ENCODE measurements at places on chromosomes 1 and 21.

DNA sequence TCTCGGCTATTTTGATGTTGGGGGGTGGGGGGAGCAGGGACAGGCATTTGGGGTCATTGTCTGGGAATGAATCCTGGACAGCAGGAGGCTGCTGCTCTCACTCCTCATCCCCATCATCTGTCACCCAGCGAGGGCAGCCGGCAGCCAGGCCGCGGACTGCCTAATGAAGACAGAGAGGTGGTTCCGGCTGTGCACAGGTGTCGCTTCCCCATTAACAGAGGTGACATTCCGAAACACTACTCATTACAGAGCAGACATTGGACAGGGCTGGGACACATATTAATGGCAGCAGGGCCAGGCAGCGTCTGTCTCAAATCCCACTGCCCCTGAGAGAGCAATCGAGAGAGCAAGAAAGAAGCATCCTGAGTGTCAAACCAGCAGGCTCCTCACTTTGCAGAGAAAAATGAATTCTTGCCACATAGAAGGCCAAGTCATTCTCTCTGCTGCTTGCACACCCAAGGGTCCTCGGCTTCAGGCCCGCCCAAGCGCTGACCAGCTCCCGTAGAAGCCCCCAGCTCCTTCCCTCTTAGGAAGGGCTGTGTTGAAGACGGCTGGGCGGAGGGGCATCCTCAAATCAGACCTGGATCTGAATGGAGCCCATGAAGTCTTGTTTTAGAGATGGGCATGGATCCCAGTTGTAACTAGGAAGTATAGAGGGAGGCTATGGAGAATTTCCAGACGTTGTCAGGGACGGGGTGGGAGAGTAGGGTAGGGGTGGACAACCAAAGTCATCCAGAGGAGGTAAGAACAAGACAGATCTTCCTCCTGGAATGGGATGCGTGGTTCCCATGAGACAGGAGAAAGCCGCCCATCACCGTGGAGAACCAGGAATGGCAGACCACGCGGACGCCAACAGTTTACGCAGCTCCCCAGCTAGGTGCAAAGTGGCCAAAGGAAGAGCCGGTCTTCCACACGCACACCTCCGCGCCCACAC, 8.2 kb upstream of the LEMD1 start:
- no peak for DNase-seq

DNA sequence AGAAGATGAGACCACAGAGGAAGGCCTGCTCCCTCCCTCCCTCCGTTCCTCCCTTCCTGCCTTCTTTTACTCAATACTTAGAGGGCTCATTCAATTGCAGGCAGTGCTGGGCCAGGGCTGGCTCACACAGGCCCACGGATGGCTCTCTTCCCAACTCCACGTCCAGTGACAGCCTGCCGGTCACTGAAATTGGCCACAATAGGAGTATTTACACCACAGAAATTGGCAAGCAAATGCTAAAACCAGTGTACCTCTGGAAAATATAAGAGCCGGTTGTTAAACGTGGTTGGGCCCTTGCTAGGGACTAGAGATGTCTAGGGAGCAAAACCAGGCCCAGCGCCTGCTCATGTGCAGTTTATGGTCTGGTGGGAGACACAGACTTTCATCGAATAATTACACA, 72.4 kb upstream of the TMEM51 start:
- DNase-seq = no peak

- DNase-seq = no peak
Measured at GRCh38 chr1:61403679-61404596, 321.0 kb downstream of the TM2D1 start.

DNA sequence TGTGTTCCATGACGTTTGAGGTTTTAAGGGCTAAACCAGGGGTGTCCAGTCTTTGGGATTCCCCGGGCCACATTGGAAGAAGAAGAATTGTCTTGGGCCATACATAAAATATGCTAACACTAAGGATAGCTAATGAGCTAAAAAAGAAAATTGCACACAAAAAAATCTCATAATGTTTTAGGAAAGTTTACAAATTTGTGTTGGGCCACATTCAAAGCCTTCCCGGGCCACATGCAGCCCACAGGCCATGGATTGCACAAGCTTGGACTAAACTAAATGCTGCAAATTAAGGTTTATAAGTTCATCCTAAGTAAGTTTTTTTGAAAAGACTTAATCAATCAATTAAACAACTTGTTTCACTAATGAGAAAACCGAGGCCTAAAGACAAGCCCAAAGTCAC, 21.9 kb downstream of the NIBAN1 start:
- no peak for DNase-seq

DNA sequence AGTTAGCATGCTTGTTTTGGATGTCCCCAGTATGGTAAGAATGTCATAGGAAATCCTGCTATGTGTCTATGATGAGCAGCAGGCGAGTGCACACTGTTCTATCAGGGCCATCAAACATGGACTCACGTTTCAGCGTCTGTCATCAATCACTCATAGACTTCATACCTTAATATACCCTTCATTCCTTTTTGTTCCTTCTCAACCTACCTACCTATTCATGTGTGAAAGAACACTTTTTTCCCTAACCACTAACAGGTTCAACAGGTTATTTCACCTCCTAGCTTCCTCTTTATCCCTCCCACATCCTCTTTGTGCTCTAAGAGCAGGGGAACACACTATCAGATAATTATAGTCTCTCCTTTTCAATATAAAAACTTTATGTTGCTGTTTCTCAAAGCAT, 300.6 kb downstream of the TM2D1 start:
- no peak for DNase-seq

DNA sequence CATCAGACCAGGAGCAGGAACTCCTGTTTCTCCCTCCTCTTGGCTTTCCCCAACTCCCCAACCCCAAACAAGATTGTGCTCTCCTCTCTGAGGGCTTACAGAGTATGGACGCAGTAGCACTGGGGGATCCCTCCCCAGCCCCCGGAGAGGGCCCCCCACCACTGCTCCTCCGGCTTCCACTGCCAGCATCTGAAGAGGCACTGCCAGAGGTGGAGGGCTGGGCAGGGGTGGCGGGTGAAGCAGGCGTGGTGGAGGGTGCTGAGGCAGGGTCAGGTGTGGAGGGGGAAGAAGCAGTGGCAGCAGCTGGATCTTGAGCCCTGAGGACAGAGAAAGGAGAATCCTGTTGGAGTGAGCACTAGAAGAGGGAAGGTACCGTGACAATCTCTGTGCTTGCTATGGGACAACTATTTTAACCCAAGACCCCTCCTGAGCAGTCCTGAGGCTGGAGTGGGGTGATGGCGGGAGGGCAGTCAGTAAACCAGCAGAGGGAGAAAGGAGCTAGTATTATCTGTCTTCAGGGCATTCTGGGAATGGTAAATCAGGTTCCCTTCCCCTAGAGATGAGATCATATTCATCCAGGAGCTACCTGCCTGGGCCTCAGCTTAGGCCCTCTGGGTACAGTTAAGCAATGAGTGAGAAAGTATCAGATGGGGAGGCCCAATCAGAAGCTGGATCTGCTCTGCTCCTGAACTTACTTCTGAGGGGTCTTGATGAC, 2.4 kb downstream of the UBQLN4 start:
- DNase-seq = no peak

DNA sequence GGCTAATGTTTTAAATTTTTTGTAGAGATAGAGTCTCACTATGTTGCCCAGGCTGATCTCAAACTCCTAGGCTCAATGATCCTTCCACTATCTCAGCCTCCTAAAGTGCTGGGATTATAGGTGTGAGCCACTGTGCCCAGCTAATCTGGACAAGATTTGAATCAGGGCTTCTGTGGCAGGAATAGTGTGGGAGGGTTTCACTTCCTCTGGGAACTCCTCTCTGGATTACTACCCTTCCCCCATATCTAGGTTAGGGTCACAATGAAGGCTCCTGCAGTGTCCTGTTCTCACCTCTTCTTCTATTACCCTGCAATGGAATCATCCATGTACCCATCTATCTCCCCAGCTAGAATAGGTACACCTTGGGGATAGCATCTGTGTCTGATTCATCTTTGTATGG, 133.6 kb upstream of the RAB4A start:
- no peak for DNase-seq

DNA sequence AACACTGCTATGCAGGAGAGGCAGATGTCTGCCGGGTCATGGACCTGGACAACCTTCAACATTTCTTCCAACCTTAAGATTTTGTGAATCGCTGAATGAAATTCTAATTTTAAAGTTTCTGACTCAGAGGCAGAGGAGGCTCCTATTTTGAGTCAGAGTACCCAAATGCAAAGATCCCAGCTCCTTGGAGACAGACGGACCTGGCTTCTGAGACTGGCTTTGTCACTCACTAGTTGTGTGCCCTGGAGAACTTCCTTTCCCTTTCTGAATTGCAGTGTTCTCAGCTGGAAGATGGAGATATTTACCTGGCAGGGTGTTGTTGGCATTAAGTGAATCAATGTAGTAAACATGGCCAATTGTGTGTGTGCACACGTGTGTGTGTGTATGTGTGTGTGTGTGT, 51.9 kb downstream of the IER5 start:
- no peak for DNase-seq

DNA sequence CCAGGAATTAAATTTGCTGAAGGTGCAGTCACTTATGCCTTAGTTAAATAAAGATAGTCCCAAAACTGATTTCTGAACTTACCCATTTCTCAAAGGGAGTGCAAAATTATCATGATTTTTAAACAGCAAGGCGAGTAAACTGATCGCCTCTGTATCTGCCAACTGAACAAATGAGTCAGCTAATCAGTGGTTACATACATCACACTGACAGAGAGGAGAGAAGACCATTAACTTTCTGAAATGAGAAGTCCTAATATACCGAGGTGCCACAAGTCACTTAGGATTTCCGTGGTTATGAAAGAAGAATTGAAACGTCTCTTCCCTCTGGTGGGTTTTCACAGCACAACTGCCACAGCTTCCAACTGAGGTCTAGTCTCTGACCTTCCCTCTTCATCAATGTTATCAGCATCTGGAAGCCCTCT, 400.7 kb downstream of the SMYD3 start:
- DNase-seq = peak; percentile 8

DNA sequence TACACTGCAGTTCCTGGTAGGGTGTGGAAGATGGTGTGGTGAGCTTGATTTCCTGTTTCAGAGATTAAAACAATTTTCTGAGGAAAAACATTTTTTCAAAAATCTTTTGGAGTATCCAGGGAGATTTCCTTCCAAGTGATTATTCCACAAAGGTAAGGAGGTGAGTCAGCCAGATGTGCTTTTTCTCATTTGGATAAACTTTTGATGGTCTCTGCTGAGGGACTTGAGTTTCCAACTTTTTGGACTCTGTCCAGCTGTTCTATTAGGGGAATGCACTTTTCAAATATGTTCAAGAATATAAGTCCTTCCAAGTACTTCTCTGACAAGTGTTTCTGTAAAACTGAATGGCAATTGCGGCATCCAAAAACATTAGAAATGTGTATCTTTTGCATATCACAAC, 628.8 kb upstream of the ADAMTS5 start:
- no peak for DNase-seq

DNA sequence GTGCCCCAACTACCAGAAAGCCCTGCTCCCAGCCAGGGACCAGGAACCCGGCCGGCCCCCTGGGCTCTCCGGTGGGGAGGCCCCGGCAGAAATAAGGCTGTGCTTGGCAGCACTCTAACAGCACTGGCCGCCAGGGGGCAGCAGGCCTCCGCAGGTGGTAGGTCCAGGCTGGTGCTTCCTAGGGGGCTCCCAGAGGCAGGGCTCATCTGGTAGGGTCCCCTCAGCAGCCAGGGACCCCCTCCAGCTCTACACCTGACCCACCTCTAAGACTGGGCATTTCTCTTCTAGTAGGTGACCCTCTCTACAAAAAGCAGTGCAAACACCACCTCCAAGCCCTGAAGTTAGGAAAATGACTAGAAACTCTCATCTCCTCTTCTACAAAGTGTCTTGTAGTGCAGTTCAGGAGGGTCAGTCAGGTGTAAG, 85.6 kb downstream of the STUM start:
- DNase-seq = peak; percentile 52

DNA sequence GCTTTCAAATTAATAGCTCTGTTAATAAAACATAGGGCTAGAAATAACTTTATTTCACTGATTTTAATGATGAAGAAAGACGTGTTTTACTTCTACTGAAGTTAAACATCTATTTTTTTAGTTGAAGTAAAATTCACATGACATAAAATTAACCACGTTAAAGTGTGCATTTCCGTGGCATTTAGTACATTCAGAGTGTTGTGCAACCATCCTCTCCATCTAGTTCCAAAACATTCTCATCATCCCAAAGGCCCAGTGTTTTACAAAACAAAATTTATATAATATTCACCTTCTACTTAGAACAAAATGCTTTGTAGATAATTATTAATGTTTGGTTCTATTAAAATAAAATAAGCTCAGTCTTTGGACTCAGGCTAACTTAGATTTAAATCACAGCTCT, 108.5 kb upstream of the GNG12 start:
- DNase-seq = no peak

DNA sequence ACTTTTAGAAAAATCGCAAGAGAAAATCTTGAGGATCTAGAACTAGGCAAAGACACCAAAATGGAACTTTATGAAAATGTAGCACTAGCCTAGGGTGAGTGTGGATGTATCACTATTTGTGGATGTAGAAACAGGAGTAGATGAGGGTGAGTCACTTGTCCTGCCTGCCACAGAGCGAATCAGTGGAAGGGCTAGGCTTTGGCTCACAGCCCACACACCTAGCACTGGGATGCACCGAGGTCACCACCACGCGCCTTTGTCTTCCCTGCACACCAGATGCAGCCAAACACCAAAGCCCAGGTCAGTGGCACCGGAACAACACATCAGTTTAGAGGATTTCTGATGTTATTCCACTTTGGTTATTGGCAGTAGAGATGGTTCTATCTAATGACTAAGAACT, 38.2 kb downstream of the PKNOX1 start:
- DNase-seq = no peak

- DNase-seq = peak; percentile 38
Measured at GRCh38 chr1:160675641-160676410, 29.0 kb upstream of the SLAMF1 start.

DNA sequence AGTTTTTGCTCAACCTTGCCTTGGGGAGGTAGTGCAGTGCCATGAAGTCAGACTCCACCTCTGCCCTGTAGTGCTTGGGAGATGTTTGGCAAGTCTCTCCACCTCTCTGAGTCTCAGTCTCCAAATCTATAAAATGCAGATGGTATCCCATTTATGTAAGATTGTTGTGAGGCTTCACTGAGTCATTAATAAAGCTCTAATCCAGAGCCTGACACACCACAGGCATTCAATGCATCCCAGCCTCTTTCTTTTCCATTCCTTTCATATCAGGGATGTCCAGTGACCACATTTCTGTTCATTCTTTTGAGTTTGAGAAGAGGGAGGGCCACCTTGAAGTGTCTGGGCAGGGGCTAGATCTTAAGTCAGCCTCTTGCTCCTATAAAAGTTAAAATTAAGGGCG, 37.6 kb upstream of the LMO4 start:
- peak; percentile 82 for DNase-seq

DNA sequence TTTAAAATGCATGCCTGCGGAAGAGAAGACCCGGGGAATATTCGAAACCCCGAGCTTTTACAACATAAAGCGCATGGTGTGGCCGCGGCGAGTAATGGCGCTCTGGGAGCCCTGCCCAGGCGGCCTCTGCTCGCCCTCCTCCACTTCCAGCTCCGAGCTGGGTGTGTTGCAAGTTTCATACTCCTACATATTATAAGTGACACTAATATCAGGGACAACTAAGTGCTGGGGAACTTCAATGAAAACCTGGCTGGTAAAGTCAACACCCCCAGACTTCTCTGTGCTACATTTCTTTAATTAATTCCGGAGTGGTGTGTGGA, 11.8 kb downstream of the SIM2 start:
- no peak for DNase-seq

- no peak for DNase-seq
Measured at GRCh38 chr1:246420300-246420699, 86.8 kb downstream of the SMYD3 start.

- DNase-seq = peak; percentile 10
Measured at GRCh38 chr1:221530791-221531190, 211.1 kb downstream of the DUSP10 start.

All from fibroblast of skin of right quadriceps (primary cell).